ENCODE measurements at places on chromosomes 13 and 19.

- DNase-seq: no peak
These were observed 17.6 kb downstream of the ZNF121 start for GRCh38 chr19:9566729-9567128.

GRCh38 chr13:105047676-105048295, 1487.7 kb downstream of the EFNB2 start:
- DNase-seq: no peak

DNA sequence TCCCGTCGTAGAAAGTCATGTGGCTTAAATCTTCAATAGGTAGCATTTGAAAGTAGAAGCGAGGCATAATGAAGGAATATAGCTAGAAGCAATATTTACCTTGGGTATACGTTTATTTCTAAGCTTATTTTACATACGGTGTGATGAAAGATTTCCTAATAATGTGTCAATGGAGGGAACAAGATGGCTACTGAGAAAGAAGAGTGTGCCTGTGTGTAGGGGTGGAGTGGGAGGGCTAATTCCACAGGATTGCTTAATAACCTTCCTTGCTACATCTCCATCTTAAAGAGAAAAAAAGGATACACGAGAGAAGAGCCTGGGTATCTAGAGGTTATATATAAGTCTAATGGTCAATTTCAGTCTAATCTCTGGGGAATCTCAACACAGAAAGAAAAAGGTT, 2.0 kb downstream of the SPART start:
- DNase-seq: no peak

- no peak for DNase-seq
These were observed 26.2 kb upstream of the WDFY2 start for GRCh38 chr13:51557875-51558612.

- no peak for DNase-seq
These were observed 2.1 kb upstream of the PNPLA6 start for GRCh38 chr19:7533281-7533885.

GRCh38 chr13:98094678-98095266, 48.1 kb upstream of the FARP1 start:
- no peak for DNase-seq

DNA sequence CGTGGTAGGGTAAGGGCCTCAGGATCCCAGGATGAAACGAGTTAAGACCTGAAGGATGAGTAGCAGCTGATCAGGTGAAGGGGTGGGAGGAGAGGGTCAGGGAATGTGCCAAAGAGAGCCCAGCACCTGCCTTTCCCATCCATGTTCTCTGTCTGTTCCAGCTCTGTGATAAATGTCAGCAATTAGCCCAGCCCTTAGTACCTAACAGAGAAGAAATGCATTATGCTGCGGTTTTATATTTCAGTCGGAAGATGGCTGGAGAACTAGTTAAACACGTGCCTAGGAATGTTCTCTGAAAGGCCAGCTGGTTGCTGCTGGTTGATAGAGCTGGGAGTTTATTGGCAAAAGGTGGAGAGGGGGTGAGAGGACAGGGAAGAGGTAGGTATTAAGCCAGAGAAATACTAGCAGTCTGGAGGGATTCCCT, 268.2 kb downstream of the SHISA2 start:
- DNase-seq: no peak

- DNase-seq: no peak
These were observed 6.0 kb downstream of the SPRED3 start for GRCh38 chr19:38394488-38394887.

DNA sequence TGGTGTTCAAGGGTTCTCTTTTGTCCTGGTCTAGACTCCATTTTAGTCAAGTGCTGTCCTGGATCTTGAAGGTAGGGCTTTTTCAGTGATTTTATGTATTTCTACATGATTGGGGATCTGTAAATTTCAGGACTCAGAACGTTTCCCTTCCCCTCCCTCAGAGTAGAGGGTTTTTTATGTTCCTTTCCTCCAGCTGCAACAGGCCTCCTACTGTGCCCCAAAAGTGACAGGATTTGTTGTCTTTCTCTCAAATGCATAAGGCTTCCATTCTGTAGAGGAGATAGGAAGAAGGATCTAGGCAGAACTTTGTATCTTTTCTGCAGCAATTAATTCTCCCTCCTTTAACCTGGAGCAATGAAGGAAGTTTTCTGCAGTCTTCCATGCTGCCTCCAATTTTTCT, 251.3 kb downstream of the MAB21L1 start:
- no peak for DNase-seq

- no peak for DNase-seq
These were observed 135.3 kb downstream of the B3GLCT start for GRCh38 chr13:31334994-31335557.

DNA sequence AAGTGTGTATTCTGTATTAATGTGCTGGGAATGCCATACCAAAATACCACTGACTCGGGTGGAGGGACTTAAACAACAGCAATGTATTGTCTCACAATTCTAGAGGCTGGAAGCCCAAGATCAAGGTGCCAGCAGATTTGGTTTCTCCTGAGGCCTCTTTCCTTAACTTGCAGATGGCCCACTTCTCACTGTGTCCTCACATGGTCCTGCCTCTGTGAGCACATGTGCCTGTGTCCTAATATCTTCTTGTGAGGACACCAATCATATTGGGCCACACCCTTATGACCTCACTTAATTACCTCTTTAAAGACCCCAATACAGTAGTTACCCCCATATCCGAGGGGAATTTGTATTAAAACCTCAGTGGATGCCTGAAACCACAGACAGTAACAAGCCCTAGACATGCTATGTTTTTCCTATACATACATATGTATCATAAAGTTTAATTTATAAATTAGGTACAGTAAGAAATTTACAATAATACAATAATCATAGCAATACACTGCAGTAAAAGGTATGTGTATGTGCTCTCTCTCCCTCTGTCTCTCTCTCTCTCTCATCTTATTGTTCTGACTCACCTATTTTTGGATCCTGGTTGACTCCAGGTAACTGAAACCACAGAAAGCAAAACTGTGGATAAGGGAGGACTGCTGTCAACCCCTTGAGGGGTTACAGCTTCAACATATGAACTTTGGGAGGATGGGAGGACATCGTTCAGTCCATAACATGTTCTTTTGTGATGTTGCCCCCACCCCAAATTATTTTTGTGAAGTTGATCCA, 174.3 kb downstream of the IRS2 start:
- no peak for DNase-seq

DNA sequence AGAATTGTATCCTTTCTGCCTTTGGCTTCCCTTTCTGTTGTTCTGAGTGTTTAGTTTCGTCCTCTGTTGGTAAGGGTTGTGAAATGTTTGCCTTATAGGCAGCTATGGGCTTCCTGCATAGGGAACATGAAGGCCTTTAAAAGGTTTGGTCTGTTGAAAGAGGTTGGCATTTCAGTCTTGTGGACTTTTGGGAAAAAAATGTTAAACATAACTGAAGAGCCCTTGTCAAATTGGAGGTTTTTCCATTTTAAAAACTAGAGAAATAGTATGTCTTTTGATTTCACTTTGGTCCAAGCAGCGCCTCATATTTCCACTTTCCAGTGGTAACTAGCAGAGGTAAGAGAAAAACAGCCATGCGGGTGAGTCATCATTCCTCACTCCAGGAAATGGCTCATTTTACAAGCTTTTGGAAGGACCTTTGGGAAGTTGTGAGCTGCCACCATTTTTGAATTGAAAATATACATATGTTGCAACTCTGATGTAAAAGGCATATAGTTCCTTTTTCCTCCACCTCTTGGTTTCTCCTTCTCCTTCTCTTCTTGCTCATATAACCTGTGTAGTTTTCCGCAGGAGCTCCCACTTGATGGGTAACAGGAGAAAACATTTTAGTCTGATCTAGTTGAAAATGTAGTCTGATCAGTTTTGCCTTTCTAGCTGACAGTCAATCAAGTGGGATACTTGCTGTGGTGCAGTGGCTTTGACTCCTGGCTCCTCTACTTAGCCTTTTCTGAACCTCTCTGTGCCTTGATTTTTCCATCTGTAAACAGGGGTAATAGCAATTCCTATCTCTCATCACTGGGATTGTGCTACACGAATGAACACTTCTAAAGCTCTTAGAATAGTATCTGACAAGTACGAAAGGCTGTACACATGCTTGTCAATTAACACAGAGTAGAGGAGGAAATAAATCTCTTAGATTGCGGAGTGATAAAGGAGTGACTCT, 23.0 kb downstream of the GPC6 start:
- no peak for DNase-seq

DNA sequence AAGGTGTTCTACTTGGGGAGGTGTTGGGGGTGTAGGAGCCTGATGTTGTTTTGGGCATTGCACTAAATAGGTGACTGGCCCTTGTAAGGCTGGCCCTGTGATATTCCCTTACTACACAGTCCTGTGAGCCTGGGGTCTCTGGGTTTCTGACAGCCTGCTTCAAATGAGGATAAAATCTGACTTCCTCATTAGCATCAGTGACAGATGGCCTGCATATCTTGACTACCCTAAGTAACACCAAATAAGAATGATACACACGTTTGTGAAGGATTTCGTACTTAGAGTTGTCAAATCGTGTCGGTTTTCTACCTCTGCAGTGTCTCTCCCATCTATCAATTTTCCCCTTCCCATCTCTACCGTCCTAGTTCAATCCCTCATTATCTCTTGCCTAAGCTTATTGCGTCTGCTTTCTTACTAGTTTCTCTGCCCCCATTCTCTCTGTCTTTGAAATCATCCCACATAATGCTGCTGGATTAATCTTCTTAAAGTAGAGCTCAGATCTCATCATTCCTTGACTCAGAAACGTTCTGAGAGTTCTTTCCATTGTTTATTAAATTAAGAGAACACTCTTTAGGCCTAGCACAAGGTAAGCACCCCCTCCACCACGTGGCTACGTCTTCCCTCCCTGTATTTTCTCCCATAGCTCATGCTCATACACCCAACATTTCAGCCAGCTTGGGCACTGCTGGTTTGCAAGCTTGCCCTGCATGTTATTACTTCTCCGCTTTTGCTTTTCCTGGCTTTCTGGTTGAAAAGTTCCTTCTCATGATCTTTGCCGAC, 26.2 kb upstream of the CNMD start:
- DNase-seq: no peak

DNA sequence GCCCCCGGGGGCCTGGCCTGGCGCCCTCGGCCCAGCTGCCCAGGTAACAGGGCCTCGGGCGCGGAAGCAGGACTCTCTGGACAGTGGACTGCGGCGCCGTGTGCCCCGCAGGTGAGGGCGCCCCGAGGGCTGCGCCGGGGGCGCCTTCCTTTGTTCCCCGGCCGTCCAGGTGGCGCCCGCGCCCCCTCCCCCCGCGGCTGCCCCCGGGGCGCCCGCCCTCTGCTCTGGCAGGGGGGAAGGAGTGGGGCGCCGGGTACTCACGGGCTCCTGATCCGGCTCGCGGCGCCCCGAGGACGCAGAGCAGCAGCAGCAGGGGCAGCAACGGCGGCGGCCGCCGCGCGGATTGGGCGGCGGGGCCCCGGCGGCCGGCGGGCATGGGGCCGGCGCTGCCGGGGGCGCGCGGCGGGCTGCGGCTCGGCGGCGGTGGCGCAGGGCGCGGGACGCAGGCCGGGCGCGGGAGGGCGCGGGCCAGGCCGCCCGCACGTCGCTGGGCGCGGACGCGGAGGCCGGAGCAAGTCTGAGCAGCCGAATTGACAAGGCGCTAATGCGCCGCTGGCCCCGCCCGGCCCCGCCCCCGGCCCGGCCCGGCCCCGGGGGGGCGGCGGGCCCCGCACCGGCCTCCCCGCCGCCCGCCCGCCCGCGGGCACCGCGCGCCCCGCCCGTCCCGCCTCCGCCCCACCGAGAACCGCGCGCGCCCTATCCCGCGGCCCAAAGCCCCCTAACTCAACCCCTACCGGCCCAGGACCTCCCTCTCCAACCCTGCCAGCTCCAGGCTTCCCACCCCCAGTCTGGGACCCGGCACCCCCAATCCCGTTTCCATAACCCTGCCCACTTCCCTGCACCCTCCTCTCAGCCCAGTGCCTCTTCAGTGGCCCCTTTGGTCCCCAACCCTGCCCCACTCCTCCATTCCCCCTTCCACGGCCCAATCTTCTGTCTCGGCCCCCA, at the start of gene CRLF1:
Gene CRLF1 (minus strand): TSS at position 519 of the 945 bp plus-strand sequence. CDS start 143 bp downstream, at position 376.
- DNase-seq: no peak
